ENCODE measurements at places on chromosomes 1 and 21.

- peaks cover 16% of the 10 kb centered on the region for H3K4me1 ChIP-seq
- no peak overlapping the region for H3K4me3 ChIP-seq
- DNase-seq = no peak
- H3K27ac ChIP-seq = peak overlapping the region; percentile 49
- H3K27me3 ChIP-seq = no peaks in the 10 kb centered on the region
- H3K36me3 ChIP-seq = peaks cover 20% of the 10 kb centered on the region
Observed at GRCh38 chr1:220785166-220786056, 1.3 kb upstream of the MTARC1 start.

DNA sequence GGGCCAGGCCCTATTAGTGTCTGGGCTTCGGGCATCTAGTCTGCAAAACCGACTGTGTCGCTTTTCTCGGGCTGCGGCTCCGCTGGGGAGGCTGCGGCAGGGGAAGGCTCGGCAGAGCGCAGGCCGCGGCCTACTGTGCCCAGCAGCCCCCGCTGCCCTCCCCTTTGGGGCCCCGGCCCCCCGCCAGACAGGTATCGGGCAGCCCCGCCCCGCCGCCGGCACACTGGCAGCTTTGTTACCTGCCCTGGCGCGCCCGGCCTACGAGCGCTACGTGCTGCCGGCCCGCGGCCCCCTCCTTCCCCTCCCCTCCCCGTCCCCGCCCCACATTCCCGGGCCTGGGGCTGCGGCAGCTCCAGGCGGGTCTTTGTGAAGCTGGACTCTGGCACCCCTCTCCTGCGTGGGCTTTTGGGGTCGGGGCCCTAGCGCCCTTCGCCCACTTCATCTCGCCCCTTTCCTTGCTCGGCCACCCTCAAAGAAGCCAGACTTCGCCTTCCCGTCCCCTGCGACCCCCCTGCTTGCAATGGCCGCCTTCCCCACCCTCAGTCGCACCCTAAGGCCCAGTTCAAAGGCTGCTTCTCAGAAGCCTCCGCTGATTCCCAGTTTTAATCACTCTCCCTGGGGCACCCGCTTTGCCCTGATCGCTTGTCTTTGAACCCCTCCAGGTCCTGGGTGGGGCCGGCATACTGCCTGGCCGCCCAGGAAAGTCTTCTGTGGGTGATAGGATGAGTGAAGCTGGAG is 48.9 kb upstream of the SLC2A1 start:
- H3K4me3 ChIP-seq = peak overlapping the region; percentile 25
- H3K4me1 ChIP-seq = peaks cover 35% of the 10 kb centered on the region
- peak; percentile 95 for DNase-seq
- no peaks in the 10 kb centered on the region for H3K36me3 ChIP-seq

GRCh38 chr21:42465803-42466127 is 30.3 kb downstream of the RSPH1 start:
- H3K27me3 ChIP-seq = no peaks in the 10 kb centered on the region
- H3K27ac ChIP-seq = peak overlapping the region; percentile 91
- peaks cover 87% of the 10 kb centered on the region for H3K4me1 ChIP-seq
- DNase-seq = no peak
- H3K36me3 ChIP-seq = no peaks in the 10 kb centered on the region

- H3K4me3 ChIP-seq = no peak overlapping the region
- H3K4me1 ChIP-seq = no peaks in the 10 kb centered on the region
- no peak for DNase-seq
Observed at GRCh38 chr1:62905309-62905708, 121.4 kb downstream of the ATG4C start.

GRCh38 chr1:27878039-27878438 is 5.7 kb downstream of the THEMIS2 start:
- H3K27me3 ChIP-seq = peaks cover 7% of the 10 kb centered on the region
- H3K4me1 ChIP-seq = no peaks in the 10 kb centered on the region
- no peak for DNase-seq
- H3K36me3 ChIP-seq = no peaks in the 10 kb centered on the region
- no peak overlapping the region for H3K4me3 ChIP-seq
- no peak overlapping the region for H3K27ac ChIP-seq

DNA sequence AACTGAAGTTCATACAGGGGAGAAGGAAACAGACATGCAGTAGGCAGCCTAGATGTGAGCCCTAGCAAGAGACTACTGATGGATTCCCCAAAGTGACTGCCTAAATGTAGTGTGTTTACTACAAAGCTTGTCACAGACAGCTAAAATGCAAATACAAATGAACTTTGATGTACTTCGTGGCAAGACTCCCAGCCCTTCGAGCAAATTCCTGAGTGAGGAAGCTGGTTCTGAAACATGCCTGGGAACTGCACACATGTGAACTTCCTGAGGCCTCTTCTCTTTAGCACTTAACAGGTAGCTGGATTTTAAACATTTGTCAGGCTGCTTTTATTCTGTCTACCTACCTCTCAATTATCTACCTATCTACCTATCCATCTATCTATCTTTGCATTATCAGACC is 6.7 kb upstream of the IRF2BP2 start:
- peaks cover 70% of the 10 kb centered on the region for H3K4me1 ChIP-seq
- H3K36me3 ChIP-seq = no peaks in the 10 kb centered on the region
- H3K27me3 ChIP-seq = no peaks in the 10 kb centered on the region
- peak overlapping the region; percentile 8 for H3K27ac ChIP-seq

DNA sequence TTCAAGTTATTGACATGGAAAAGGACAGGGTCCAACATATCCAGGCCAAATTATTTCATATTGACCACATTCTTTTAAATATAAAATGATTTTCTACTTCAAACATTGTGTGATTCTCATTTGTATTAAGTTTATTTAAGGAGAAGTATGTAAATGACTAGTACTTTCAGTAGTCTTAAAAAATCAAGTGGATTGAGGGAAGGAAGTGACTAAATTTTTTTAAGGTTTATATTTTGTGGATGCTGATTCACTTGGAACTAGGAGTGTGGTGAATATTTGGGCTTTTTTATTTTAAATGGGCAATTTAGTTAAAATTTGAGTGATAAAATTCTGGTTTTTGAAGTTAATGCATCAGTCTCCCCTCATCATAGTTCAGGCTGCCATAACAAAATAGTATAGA is 10.1 kb downstream of the PRRC2C start:
- no peaks in the 10 kb centered on the region for H3K27me3 ChIP-seq
- H3K4me1 ChIP-seq = no peaks in the 10 kb centered on the region
- no peak for DNase-seq
- peaks cover 6% of the 10 kb centered on the region for H3K36me3 ChIP-seq
- H3K27ac ChIP-seq = no peak overlapping the region
- H3K4me3 ChIP-seq = no peak overlapping the region

DNA sequence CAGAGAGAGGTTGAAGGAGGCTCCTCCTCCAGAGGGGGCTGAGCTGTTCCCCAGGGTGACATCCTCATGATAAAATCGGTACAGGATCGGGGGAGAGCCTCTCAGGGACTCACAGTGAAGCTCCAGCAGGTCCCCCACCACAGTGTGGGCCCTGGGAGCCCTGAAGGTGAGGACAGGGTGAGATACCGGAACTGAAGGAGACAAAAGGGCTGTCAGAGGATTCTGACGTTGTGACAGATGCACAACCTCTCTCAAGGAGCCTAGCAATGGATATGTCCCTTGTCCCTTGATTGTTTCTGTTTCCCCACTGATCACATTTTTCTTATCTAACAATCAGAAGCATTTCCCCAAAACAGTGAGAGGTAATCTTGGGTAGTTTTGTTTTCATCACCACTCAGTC is 5.2 kb downstream of the FCRL3 start:
- no peaks in the 10 kb centered on the region for H3K4me1 ChIP-seq
- H3K27ac ChIP-seq = no peak overlapping the region
- DNase-seq = no peak
- H3K4me3 ChIP-seq = no peak overlapping the region
- H3K27me3 ChIP-seq = peaks cover 15% of the 10 kb centered on the region

DNA sequence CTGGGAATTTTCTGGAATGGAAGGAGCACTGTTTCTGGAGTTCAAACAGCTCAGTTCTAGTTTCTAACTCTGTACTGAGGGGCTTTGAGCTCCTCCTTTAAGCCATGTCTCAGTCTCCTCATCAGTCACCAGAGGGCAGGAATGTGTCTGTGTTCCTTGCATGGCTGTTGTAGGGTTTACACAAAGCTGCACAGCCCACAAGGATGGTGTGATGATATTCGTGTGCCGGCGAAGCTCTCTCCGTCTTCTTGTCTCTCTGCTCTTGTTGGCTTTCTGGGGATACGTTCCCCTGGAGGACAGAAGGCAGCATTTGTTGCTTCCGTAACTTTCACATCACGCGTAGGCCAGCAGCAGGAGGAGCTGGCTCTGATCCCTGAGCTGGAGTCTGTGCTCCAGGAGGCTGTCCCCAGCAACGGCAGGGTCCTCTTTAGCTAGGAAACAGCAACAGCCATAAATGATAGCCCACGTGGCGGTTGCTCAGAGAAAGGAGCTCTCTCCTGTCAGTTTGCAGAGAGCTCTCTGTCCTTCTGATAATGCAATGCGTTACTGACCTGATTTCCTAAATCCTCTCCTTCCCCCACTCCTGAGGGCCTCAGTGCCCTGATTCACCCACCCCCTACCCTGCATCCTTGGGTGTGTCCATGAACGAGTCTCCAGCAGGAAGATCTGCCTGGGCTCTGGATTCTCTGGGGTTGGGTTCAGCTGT is 189.2 kb upstream of the VAMP3 start:
- peak overlapping the region; percentile 12 for H3K27ac ChIP-seq
- H3K27me3 ChIP-seq = peaks cover 6% of the 10 kb centered on the region
- no peak overlapping the region for H3K4me3 ChIP-seq
- H3K4me1 ChIP-seq = peaks cover 6% of the 10 kb centered on the region
- DNase-seq = peak; percentile 32

DNA sequence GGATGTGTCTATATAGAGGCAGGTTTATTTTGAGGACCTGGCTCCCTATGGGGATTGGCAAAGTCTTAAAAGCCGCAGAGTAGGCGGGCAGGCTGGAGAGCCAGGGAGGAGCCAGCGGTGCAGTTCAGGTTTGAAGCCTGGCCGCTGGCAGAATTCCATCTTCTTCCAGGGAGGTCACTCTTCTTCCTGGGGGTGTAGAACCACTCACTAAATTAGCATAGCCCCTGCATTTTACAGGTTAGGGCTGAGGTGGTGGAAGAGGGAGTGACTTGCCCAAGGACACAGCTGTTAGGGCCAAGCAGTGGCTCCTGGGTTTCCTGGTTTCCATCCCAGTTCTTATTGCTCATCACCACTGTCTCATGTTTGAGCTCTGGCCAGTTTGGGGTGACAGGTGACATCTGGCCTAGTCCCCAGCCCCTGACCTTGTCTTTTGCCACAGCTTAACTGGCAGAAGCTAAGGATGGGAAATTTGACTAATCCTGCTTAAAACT is 1.4 kb downstream of the PINK1 start:
- peaks cover 13% of the 10 kb centered on the region for H3K4me1 ChIP-seq
- H3K36me3 ChIP-seq = peaks cover 26% of the 10 kb centered on the region
- peak overlapping the region; percentile 8 for H3K27ac ChIP-seq
- DNase-seq = peak; percentile 7

- DNase-seq = no peak
- peaks cover 13% of the 10 kb centered on the region for H3K4me1 ChIP-seq
- H3K4me3 ChIP-seq = no peak overlapping the region
- H3K36me3 ChIP-seq = no peaks in the 10 kb centered on the region
- H3K27ac ChIP-seq = no peak overlapping the region
- peaks cover 64% of the 10 kb centered on the region for H3K27me3 ChIP-seq
Observed at GRCh38 chr1:24925082-24925779, 4.8 kb downstream of the RUNX3 start.

DNA sequence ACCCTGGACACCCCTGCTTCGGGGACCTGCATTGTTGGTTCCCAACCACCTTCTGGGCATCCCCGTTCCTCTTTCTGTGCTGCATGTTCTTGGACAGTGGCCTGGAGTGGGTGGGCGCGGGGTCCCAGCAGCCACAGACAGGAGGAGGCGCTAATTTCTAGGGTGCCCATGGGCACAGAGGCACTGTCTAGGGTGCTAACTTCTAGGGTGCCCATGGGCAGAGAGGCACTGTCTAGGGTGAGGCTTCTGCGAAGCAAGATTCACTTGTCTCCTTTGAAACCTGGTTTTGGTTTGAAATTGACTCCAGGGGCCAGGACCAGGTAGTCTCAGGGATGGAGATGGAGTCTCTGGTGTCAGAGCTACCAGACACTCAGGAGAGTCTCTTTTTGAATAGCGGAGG is 815 bp upstream of the MEGF6 start:
- peaks cover 6% of the 10 kb centered on the region for H3K27me3 ChIP-seq
- no peak for DNase-seq
- no peak overlapping the region for H3K4me3 ChIP-seq

DNA sequence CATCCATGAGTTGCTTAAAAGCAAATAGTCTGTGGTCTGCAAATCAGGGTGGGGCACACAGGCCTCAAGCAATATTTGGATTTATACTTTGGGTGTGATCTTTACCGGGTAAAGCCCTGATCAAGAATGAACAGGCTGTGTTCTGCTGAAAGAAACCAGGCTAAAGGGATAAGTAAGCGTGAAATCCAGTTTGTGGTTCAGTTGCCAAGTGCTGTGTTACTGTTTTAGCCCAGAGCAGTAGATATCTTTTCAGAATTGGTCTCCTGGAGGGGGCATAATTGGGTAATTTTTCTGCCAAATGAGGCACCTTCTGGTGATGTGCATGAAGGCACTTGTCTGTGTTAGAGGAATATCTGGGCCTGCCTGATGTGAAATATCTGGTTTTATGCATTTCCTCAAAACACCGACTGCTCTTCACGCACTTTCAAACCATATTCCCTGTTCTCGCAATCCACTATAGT is 21.4 kb downstream of the AIM2 start:
- H3K36me3 ChIP-seq = peaks cover 53% of the 10 kb centered on the region
- H3K27me3 ChIP-seq = no peaks in the 10 kb centered on the region
- H3K4me1 ChIP-seq = no peaks in the 10 kb centered on the region

- no peak for DNase-seq
- H3K4me3 ChIP-seq = no peak overlapping the region
- H3K36me3 ChIP-seq = no peaks in the 10 kb centered on the region
- H3K27ac ChIP-seq = no peak overlapping the region
Observed at GRCh38 chr1:6948416-6948815, 163.2 kb downstream of the CAMTA1 start.

DNA sequence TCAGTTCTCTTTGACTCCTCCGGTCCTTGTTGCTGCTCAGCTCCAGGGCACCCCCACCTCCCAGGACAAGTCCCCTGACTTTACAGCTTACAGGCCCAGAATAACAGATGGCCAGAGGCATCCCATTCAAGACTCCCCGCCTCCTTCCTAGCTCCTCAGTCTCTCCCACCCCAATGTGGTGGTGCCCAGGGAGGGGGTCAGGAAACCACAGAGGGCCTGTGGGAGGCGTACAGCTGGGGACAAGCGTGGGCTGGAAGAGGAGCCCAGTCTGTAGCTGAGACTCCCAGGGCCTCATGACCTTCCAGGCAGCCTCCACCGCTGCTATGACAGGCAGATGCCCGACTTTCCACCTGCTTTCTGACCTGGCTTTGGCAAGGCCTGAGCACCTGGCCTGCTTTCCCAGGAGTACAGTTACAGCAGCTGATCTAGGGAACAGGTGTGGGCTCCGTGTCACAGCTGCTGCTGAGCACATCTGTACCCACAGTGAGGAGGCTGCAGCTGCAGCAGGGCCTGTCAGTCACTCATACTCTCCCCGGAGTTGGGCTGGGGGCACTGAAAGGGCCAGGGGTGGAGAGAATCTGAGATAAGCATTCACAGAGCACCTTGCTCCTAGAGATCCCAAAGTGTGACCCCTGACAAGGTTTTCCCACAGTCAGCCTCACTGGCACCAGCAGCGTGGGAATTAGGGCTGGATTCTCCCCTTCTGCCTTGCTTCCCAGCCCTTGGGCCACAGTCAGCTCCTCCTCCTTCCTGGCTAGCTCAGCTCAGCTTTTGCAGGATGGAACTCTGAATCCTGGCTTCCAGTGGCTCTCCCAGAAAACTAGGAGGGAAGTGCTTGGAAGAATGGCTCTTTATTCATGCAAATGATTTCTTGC is 7.1 kb upstream of the NAV1 start:
- no peaks in the 10 kb centered on the region for H3K36me3 ChIP-seq
- H3K27ac ChIP-seq = no peak overlapping the region
- no peak for DNase-seq
- peaks cover 12% of the 10 kb centered on the region for H3K4me1 ChIP-seq
- no peak overlapping the region for H3K4me3 ChIP-seq
- peaks cover 14% of the 10 kb centered on the region for H3K27me3 ChIP-seq

Measured in large intestine (tissue), 12 donors.